ENCODE measurements at places on chromosomes 11 and 22. TPM values are rescaled to one million over a fixed set of nuclear protein-coding genes. Genes with fewer than 3 reads are reported as not detected.

Gene SCARF2
- total RNA-seq, result 3.6 TPM

Gene TMEM109
- 52.7 TPM for total RNA-seq

Gene PNPLA3
- total RNA-seq, result not detected

Gene SHISA8
- 1.6 TPM for total RNA-seq

Gene LRRC32
- total RNA-seq, result 3.2 TPM

Gene CABP4
- total RNA-seq, result 12.1 TPM

Gene MRE11
- 22.6 TPM for total RNA-seq

Gene GTF2H1
- total RNA-seq, result 24.4 TPM

Gene DDX25
- not detected for total RNA-seq

Gene BATF2
- not detected for total RNA-seq

Gene SLC37A2
- total RNA-seq, result 0.90 TPM

Gene OR2D2
- total RNA-seq, result not detected

Gene SMTNL1
- total RNA-seq, result not detected

Gene POU2AF2
- not detected for total RNA-seq

Gene PLXNB2
- total RNA-seq, result 7.6 TPM

Gene CALCB
- 0.39 TPM for total RNA-seq

Gene NCAM1
- total RNA-seq, result 0.40 TPM

Gene CABP7
- total RNA-seq, result 0.39 TPM

Gene TPBGL
- total RNA-seq, result 0.60 TPM

Gene CASP4
- total RNA-seq, result 102 TPM

Gene KCNK7
- total RNA-seq, result 5.7 TPM

Gene OR5B21
- 0.50 TPM for total RNA-seq

Gene SMDT1
- total RNA-seq, result 43.7 TPM

Gene DDX10
- total RNA-seq, result 24.8 TPM

Gene CEND1
- total RNA-seq, result 0.63 TPM

Gene CCDC34
- 1.1 TPM for total RNA-seq

Gene KIF18A
- total RNA-seq, result 5.3 TPM

Gene SHISAL1
- not detected for total RNA-seq

Gene MS4A2
- not detected for total RNA-seq

Gene CYTH4
- total RNA-seq, result 98.7 TPM

Gene KBTBD3
- 5.7 TPM for total RNA-seq

Gene MMP8
- total RNA-seq, result not detected

Gene UBQLNL
- 0.29 TPM for total RNA-seq

Gene LYVE1
- not detected for total RNA-seq

Gene LARGE2
- total RNA-seq, result 7.9 TPM

Gene CCDC116
- total RNA-seq, result not detected

Gene BTG4
- total RNA-seq, result not detected

Gene POTEH
- total RNA-seq, result not detected

Gene ISX
- total RNA-seq, result not detected

Gene OR51Q1
- total RNA-seq, result not detected

Gene C22orf42
- total RNA-seq, result not detected

Gene MN1
- 0.40 TPM for total RNA-seq

Gene DPAGT1
- 18.9 TPM for total RNA-seq

Gene GSTT2B
- total RNA-seq, result not detected

Gene ADAMTS15
- total RNA-seq, result not detected

Gene RBX1
- 41.9 TPM for total RNA-seq

Gene OR51B5
- total RNA-seq, result 0.40 TPM

Gene ABTB2
- 0.55 TPM for total RNA-seq

Gene LGALS1
- total RNA-seq, result 154 TPM

Gene C11orf86
- total RNA-seq, result not detected
